ENCODE measurements at places on chromosomes 3 and 15.

DNA sequence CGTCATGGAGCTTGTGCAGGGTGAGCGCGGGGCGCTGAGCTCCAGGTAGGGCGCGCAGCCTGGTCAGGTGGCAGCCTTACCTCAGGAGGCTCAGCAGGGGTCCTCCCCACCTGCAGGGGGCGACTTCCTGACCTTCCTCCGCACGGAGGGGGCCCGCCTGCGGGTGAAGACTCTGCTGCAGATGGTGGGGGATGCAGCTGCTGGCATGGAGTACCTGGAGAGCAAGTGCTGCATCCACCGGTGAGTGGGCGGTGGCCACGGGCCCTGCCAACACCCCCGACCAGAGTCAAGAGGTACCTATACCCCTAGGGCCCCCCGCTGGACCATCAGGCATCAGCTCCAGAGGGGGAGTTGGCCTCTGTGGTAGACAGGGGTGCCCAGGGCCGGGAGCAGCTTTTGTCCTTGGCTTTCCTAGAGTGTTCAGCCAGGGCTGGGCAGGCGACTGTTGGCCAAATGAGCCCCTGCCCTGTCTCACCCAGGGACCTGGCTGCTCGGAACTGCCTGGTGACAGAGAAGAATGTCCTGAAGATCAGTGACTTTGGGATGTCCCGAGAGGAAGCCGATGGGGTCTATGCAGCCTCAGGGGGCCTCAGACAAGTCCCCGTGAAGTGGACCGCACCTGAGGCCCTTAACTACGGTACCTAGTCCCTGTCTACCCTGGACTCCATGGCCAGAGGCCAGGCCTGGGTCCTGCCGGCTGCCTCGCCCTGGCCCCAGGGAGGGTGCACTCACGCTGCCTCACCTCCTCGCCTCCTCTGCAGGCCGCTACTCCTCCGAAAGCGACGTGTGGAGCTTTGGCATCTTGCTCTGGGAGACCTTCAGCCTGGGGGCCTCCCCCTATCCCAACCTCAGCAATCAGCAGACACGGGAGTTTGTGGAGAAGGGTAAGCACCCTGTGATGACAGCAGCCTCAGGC is 9.1 kb downstream of the FES start:
- no peak for DNase-seq

GRCh38 chr3:134366221-134366927 is 7.9 kb downstream of the AMOTL2 start:
- no peak for DNase-seq

- no peak for DNase-seq
Observed at GRCh38 chr3:178435575-178435974, 100.7 kb upstream of the KCNMB2 start.

- DNase-seq, result peak; percentile 19
Observed at GRCh38 chr3:101838691-101839090, 10.6 kb upstream of the NFKBIZ start.

DNA sequence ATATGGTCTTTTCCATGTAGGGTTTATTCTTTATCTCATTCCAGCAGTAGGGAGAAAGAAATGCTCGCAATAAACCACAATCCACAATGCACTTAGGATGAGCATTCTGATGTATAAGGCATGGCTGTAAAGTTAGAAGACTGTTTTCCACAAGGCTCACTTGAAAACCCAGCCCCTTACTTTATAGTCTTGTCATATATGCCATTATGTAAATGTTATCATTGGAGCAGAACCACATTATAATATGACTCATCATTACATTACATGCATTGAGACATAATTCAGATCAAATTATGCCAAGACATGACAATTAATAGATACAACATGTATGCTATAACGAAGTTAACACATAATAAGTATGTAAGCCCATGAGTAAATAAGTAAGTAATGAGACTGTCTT is 348.1 kb downstream of the LSAMP start:
- peak; percentile 25 for DNase-seq
